Naive thymus-derived CD4-positive, alpha-beta T cell (primary cell): ENCODE measurements at places on chromosomes 11 and 22. TPM values are rescaled to one million over a fixed set of nuclear protein-coding genes. Genes with fewer than 3 reads are reported as not detected.
A peak's percentile ranks its signal among the peaks of the same experiment; 100 is the strongest.

DNA sequence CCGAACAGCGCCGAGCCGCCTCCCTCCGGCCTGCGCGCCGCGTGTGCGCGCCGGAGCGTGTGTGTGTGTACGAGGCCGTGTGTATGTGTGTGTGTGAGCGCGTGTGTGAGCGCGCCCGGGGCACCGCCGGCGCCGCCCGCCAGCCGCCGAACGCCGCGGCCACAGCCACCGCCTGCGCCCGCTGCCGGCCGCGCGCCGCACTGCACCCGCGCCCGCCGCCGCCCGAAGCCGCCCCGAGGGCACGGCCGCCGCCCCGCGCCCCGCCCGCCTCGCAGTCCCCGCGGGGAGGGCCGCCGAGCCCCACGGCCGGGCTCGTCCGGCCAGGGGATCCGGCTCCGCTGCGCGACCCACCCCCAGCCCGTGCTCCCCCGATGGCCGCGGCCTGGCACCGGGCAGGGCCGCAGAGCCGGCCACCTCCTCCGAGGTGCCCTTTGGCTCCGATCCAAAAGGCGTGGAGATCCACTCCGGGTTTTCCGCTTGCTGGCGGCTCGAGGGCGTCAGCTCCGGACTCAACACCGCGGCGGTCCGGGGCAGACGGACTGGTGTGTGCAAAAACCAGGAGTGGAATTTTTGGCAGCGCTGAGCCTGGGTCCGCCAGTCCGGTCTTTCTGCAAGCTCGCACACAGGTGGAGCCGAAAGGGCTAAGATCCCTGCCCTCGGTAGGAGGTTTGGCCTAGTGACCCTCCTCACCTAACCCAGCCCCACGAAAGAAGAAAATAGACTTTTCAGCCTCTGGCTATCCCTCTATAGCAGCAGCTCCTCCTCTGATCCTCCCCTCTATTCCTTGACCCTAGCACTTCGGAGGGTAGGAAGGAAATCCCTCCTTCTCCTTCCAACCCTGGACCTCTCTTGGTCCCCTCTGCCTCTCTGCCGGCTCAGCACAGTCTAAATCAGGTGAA lies at the start of gene SYT7:
SYT7 (minus strand) TSS at position 47 of the 899 bp plus-strand sequence. CDS start 256 bp downstream, outside the sequence.
- H3K4me1 ChIP-seq = peaks cover 12% of the 10 kb centered on the region
- H3K27me3 ChIP-seq = peaks cover 18% of the 10 kb centered on the region
- no peaks in the 10 kb centered on the region for H3K36me3 ChIP-seq
- H3K27ac ChIP-seq = no peak within 1 kb of the TSS

GRCh38 chr22:42217752-42218280 lies 52.6 kb downstream of the TCF20 start:
- H3K4me1 ChIP-seq = peaks cover 17% of the 10 kb centered on the region
- H3K27ac ChIP-seq = peak overlapping the region; percentile 17
- no peaks in the 10 kb centered on the region for H3K27me3 ChIP-seq
- H3K4me3 ChIP-seq = no peak overlapping the region
- H3K36me3 ChIP-seq = no peaks in the 10 kb centered on the region
- no peak for DNase-seq

- DNase-seq = no peak
- H3K4me1 ChIP-seq = peaks cover 60% of the 10 kb centered on the region
- peak overlapping the region; percentile 2 for H3K27ac ChIP-seq
- peaks cover 57% of the 10 kb centered on the region for H3K36me3 ChIP-seq
- no peaks in the 10 kb centered on the region for H3K27me3 ChIP-seq
- H3K4me3 ChIP-seq = no peak overlapping the region
These were observed 5.0 kb downstream of the RPS19BP1 start for GRCh38 chr22:39527481-39527961.

DNA sequence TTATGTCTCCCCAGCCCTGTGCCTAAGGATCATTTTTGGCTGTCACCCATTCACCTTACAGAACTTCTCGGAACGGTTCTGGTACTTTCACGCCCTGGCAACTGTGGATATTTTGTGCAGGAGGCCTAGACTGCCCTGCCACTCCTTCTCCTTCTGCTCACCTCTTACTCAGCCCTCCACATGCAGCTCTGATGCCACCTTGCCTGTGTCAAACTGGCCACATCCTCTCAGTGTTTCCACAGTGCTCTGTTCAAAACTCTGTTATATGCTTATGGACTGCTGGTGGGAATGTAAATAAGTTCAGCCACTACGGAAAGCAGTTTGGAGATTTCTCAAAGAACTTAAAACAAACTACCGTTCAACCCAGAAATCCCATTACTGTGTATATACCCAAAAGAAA lies 100.8 kb upstream of the MTMR2 start:
- no peak overlapping the region for H3K4me3 ChIP-seq
- H3K27ac ChIP-seq = no peak overlapping the region
- H3K4me1 ChIP-seq = peaks cover 15% of the 10 kb centered on the region
- DNase-seq = no peak
- H3K27me3 ChIP-seq = no peaks in the 10 kb centered on the region
- H3K36me3 ChIP-seq = peaks cover 8% of the 10 kb centered on the region

DNA sequence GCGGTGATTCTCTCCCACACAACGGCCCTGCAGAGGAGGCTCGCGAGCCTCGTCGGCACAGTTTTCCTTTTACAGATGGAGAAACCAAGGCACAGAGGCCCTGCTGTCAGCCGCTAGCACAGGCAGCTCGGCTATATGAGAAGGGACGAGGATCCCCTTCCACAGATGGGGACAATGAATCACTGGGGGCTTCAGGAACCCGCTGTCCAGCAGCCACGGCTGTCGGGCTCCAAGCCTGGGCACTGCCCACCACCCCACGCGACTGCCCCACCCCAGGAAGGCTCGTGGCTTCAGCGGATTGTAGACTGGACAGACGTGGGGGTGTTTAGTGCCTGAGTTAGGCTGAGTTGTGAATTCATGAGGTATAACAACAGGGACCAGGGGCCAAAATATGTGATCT lies 17.2 kb upstream of the FGF3 start:
- no peaks in the 10 kb centered on the region for H3K4me1 ChIP-seq
- H3K36me3 ChIP-seq = no peaks in the 10 kb centered on the region
- no peaks in the 10 kb centered on the region for H3K27me3 ChIP-seq
- no peak overlapping the region for H3K27ac ChIP-seq
- H3K4me3 ChIP-seq = no peak overlapping the region
- DNase-seq = no peak

The PPP1R14B gene
- 26.0 TPM for total RNA-seq

The SLC22A6 gene
- total RNA-seq = not detected

The PATE2 gene
- not detected for total RNA-seq
